Liver (tissue), 10 donors: ENCODE measurements at places on chromosomes 6 and 20. TPM values are rescaled to one million over a fixed set of nuclear protein-coding genes. Genes with fewer than 3 reads are reported as not detected.

GRCh38 chr6:73879501-73880293 is 183.7 kb downstream of the CD109 start:
- no peaks in the 10 kb centered on the region for H3K27me3 ChIP-seq
- H3K4me3 ChIP-seq: no peak overlapping the region
- no peak overlapping the region for H3K27ac ChIP-seq
- no peaks in the 10 kb centered on the region for H3K36me3 ChIP-seq
- no peak for DNase-seq

- no peak overlapping the region for H3K27ac ChIP-seq
- DNase-seq: no peak
- no peak overlapping the region for H3K4me3 ChIP-seq
- no peaks in the 10 kb centered on the region for H3K27me3 ChIP-seq
These were observed 470.4 kb downstream of the CDH26 start for GRCh38 chr20:60428651-60429050.

DNA sequence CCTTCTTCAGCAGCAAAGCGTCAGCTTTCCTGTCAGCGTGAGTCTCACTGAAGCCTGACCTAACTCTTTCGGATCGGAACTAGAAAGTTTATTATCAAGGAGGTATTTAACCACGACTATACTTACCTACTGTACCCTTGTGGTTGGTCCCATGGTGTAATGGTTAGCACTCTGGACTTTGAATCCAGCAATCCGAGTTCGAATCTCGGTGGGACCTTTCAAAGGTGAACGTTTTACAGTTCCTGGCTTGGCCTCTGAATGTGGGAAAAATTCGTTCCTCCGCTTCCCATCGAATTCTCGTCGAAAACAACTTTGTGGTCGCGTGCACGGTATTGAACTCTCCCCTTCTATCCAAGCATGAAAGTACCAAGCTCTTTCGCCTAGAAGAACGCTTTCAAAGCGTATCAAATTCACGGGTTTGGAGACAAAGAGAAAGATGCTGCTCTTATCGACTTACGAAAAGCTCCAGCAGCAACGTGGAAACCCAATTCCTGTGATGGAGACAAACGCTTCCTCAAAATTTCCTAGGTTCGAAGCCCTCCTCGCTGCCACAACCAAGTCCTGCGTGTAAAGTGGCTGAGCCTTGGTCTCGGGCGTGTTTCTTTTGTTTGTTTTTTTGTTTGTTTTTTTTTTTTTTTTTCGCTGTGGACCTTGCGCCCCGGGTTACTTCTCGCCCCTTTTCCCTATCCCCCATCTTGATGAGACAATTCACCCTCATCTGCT is 63.7 kb downstream of the GPX5 start:
- no peak overlapping the region for H3K4me3 ChIP-seq
- H3K27ac ChIP-seq: no peak overlapping the region
- peak; percentile 41 for DNase-seq
- H3K4me1 ChIP-seq: peaks cover 24% of the 10 kb centered on the region

DNA sequence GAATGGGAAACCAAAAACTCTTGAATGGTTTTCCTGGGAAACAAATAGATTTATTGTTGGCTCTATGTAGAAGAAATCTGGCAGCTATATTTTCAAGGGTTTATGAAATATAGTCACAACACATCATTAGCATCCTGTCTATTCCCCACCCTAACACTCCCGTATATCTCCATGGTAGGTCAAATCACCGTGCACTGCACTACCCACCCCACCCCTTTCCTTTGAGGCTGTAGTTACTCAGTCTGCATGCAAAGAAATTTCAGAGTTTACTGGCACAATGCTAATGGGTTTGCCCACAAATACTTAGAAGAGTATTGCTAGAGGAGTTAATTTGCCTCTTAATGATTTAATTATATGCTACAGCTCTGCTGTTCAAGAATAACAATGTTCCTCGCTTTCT is 329.1 kb upstream of the TSHZ2 start:
- H3K27me3 ChIP-seq: no peaks in the 10 kb centered on the region
- no peaks in the 10 kb centered on the region for H3K4me1 ChIP-seq
- no peak overlapping the region for H3K4me3 ChIP-seq
- H3K27ac ChIP-seq: no peak overlapping the region
- no peaks in the 10 kb centered on the region for H3K36me3 ChIP-seq

The PNLDC1 gene
- 0.58 TPM for polyA plus RNA-seq

The RAET1L gene
- polyA plus RNA-seq: not detected
